ENCODE measurements at places on chromosomes 4 and X.

- peak; percentile 94 for DNase-seq
Observed at GRCh38 chr4:133148690-133149363, at the start of gene PCDH10. TSS of gene PCDH10 (plus strand) at chr4:133149294. CDS start at chr4:133150141, 847 bp downstream.

DNA sequence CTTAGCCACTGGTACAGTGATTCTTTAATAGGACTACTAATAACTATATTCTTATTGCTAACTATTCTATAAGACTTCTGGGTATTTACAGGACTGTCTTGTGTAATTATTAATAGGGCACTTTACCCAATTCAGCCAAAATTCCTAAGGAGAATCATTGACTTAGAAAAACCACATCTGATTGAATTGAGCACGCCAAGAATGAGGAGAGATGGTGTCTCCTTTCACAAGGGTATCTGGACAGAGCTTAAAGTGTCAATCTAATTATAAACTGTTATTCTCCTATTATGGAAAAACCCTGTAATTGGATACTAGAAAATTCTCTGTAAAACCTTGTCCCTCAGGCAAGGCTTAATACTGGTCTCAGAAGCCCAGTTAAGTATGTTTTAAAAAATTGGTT, 111.1 kb upstream of the TLL1 start:
- no peak for DNase-seq

DNA sequence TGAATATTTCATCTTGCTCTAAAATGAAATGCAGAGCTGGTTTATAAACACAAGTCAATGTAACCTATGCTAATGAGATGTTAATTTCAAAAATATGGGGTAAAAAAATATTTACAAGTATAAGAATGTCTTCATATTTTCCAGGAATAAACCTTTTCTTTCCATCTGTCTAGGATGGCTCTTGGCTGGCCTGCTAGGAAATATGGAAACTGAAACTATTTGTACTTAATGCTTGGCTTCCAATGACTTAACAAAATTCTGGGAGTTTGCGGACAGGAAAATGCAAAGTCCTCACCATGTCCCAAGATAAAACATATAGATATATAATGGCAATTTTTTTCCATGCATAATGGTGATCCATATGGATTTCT, 168.1 kb downstream of the SCFD2 start:
- DNase-seq: no peak

DNA sequence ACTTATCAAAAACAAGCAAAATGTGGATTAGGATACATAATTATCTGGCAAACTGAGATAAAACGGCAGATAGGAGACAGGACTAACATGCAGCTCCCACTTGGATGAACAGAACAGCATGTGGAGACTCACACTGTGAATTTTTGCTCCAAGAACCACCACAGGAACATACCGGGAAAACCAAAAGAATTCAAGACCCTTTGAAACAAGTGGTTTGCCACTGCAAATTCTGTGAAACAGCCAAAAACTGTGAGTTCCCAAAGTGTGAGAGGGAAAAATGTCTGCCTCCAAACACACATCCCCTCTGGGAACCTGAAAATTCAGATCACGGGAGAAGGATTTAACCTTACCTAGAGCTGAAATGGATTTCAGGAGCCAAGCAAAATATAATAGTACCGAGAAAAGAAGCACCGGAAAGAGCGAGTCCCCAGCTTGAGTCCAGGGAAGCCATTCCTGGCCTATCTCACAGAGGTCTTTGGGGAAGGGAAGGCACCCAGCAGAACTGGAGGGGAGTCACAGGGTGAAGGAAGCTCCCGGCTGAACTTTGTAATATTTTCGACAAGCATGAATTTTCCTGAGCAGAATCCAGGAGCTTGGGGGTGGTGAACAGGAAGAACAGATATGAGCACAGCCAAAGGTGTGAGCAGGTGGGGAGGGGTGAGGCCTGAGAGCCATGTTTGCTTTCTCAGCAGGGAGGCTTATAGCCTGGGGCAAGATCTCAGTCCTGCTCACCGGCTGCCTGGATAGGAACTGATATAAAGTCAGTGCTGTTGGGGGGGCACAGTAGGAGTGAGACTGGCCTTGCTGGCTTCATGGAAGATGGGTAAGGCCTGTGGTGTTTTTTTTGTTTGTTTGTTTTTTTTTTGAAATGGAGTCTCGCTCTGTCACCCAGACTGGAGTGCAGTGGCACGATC, 23.9 kb downstream of the MANBA start:
- no peak for DNase-seq

DNA sequence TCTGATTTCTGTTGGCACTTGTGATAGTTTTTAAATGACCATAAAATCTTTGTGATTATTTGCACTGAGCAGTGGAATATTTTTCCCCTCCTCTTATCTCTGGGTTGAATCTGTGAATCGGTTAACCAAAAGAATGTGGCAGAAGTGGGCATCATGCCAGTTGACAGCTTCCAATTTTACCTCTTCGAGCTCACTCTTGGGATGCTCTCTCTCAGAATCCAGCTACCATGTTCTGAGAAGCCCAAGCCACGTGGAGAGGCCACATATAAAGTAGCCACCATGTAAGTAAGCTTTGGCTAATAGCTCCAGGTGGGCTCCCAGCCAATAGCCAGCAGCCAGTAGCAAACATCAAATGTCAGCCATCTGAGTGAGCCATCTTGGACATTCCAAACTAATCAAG, 12.9 kb upstream of the WDR19 start:
- DNase-seq: no peak

GRCh38 chrX:29965634-29966033, 249.7 kb upstream of the MAGEB2 start:
- no peak for DNase-seq

DNA sequence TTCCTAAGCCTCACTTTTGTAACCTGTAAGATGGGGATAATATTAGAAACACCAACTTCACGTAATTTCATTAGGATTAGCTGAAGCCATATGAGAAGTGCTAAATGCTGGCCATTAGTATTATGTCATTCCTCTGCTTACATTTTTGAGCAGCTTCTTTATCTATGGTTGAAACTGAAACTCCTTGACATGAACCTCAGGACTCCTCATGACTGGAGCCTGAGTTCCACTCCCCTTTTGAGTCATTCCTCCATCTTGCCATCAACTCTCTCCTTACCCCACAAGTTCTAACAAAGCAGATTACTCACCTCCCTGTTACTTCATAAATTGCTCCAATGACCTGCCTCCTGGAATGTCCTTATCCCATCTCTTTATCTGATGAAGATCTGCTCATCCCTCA, 123.2 kb upstream of the KCNIP4 start:
- DNase-seq: no peak

DNA sequence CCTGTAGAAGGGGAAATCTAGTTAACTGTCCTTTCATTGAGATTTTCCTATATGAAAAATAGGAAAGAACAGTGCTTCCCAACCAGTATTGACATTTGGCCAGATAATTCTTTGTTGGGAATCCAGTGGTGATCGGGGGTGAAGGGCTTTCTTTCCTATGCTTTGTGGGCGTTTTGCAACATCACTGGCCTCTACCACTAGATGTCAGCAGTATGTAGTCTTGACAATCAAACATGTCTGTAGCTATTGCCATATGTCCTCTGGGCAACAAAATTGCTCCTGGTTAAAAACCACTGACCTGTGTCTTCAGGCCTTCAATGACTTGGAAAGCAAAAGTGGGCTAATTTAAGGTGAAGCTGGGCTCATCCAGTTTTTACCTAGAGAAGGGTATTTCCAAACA, 658.5 kb downstream of the DACH2 start:
- no peak for DNase-seq

- DNase-seq: no peak
Observed at GRCh38 chr4:141826260-141826659, 189.9 kb downstream of the IL15 start.

DNA sequence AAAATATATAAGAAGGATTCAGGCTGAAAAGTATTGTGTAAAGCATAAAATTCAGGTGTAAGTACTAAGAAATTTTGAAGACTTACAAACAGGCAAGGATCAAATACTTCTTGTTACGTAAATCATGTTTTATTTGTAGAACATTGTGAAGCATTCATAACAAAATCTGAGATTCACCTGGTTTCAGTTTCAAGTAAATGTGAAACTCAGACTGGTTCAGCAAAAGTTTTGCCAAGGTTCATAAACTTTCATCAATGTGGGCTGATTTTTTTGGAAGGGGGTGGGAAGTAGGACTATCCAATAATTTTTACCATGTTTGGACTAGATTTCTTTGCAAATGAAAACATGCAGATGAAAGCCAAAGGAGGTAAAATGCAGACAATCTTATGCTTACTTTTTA, 527.7 kb downstream of the ANKRD50 start:
- DNase-seq: no peak

GRCh38 chrX:42109428-42109827, 186.1 kb upstream of the CASK start:
- DNase-seq: no peak

DNA sequence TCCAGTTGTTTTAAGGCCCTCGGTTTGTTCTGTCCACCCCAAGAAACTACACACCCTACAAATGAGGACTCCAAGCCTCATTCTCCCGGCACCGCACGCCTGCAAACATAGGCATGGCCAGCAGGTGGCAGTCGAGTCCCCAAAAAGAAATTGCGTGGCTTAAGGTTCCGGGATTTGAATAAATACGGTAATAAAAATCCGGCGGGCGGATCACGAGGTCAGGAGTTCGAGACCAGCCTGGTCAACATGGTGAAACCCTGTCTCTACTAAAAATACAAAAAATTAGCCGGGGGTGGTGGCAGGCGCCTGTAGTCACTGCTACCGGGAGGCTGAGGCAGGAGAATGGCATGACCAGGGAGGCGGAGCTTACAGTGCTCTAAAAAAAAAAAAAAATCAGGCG, 21.8 kb upstream of the CSF2RA start:
- peak; percentile 74 for DNase-seq

GRCh38 chr4:177492022-177492421, 49.8 kb upstream of the AGA start:
- no peak for DNase-seq

- DNase-seq: no peak
Observed at GRCh38 chrX:136307471-136307870, 6.7 kb downstream of the ADGRG4 start.

DNA sequence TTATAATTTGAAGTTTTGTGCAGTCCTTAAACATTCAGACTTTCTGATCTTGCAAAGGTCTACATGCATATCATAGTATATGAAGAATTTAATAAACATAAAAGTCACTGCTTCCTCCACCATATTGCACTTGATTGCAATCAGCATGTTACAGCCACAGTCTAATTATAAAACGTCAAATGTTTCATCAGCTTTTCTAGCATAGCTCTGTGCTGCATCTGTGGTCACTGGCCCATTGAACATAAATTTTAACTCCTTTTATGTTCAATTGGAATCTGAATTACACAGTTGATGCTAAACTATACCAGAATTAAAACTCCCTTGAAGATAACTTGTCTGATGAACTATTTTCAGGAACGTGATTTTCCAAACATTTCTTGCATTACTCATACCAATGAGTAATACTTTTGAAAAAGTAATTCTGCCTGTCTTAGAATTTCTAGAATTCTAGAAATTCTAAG, 329.1 kb downstream of the GALNTL6 start:
- DNase-seq: no peak

GRCh38 chr4:66927937-66928336, 617.4 kb downstream of the CENPC start:
- no peak for DNase-seq

DNA sequence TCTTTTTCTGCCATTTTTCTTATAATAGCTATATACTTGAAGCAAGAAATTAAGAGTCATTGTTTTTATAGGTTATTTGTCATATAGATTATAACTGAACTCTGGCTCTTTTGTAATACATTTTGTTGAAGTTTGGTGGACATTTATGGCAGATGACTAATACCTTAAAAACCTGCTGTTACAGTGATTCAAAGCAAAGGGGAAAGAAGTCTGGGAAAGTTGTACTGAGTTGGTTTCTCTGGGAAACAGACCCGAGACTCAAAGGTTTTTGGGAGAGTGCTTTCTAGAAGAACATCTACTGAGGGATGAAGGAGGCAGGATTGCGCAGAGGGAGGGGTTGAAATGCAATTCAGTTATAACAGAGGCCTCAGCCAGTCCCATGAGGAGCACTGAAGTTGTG, 35.9 kb downstream of the NAP1L5 start:
- no peak for DNase-seq

GRCh38 chrX:55342533-55343501, 78.1 kb upstream of the PAGE3 start:
- no peak for DNase-seq

GRCh38 chrX:3638280-3638873, 75.1 kb downstream of the PRKX start:
- no peak for DNase-seq

DNA sequence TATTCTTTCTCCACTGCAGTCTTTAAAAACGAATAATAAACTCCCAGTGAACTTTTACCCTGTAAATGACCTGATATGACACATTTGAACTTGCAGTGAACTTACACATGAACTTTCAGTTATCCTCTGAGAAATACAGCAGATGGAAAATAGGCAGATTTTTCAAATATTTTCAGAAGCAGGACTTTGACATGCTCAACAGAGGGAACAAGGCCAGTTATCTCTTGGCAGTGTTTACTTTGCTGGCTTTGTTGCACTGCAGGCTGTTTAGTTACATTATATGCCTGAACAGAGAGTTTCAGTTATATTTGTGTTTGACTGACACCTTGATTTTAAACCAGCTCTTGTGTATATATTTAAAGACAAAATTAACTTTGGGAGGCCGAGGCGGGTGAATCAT, 47.6 kb upstream of the FGG start:
- DNase-seq: no peak

GRCh38 chr4:87391576-87392054, 627 bp upstream of the HSD17B11 start:
- DNase-seq: no peak

- DNase-seq: no peak
Observed at GRCh38 chrX:64230123-64230970, at the start of gene ASB12. TSS of gene ASB12 (minus strand) at chrX:64230607. CDS start at chrX:64225650, 4,957 bp downstream.

DNA sequence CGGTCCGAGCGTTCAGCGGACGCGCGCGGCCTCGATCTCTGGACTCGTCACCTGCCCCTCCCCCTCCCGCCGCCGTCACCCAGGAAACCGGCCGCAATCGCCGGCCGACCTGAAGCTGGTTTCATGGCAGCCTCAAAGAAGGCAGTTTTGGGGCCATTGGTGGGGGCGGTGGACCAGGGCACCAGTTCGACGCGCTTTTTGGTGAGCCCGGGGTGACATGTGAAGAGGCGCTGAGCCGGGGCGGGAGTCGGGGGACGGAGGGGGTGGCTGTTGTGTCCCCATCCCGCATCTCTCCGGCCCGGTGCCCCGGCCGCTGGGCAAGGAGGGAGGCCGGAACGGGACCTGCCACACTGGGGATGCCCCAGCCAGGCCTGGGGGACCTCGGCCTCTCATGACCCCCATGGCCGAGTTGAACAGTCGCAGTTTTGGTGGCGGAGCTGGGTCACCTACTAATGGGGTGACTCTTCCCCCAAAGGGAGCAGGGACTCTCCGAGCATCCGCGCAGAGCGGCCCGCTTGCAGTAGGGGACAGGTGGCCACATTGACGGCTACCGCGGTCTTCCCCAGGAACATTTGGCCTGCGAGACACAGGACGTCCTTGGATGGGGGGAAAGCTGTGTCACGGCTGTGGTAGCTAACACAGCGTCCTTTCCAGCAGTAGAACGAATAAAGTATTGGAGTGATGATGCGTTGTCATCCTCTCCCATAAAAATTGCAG, at the start of gene GK:
GK (plus strand) TSS at position 9 of the 717 bp plus-strand sequence; CDS start at position 124, 115 bp downstream.
- peak; percentile 58 for DNase-seq

GRCh38 chr4:5452156-5452555, 256.2 kb downstream of the EVC2 start:
- DNase-seq: no peak

- DNase-seq: no peak
Observed at GRCh38 chr4:67608027-67608426, 49.5 kb downstream of the STAP1 start.

- no peak for DNase-seq
Observed at GRCh38 chrX:48046846-48047245, 24.6 kb downstream of the ZNF630 start.

GRCh38 chrX:7711167-7711566, 131.8 kb upstream of the VCX start:
- no peak for DNase-seq
